A172 (cell line): ENCODE measurements at places on chromosomes 3 and 15.

DNA sequence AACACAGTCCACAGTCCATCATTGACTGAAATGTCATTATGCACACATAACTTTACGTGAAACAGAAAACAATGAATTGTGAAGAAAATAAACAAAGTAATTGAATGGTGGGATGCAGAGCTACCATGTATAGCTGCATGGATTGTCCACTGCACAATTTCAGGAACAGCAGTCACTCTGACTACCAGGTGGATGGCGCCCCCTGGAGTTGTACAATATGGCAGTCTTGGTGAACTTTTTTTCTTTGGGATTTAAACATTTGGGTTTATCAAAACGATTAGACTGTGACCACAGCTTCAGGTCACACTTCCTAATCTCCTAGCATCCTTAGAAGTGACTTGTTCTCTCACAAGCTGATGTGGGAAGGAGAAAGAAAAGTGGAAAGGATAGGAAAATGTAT lies 48.9 kb upstream of the TCF12 start:
- DNase-seq = peak; percentile 21

DNA sequence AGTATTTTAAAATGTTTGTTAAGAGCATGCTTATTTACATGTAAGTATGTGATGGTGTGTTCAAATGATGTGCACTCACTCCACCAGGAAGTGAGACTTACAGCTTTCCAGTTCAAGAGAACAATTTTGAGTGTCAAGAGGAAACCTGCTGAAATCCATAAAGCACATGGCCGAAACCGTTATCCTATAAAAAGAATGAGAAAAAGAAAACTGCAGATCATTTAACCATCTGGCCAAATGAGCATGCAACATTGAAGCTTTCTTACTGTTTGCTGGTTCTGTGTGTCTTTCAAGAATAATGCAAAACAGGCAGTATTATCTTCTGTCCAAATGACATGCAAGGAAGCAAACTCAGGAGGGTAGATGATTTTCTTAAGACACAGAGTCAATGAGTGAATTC lies 26.3 kb downstream of the GABRR3 start:
- DNase-seq = no peak

GRCh38 chr15:74201710-74202420 lies 722 bp downstream of the STRA6 start:
- no peak for DNase-seq

- peak; percentile 89 for DNase-seq
Measured at GRCh38 chr3:4720316-4721075, 227.3 kb downstream of the ITPR1 start.

- no peak for DNase-seq
Measured at GRCh38 chr15:77295446-77295845, 124.5 kb downstream of the PEAK1 start.

GRCh38 chr3:188390343-188390718 lies 236.4 kb downstream of the LPP start:
- DNase-seq = no peak

- DNase-seq = no peak
Measured at GRCh38 chr15:72790302-72790910, 6.8 kb upstream of the ADPGK start.
